ENCODE measurements at places on chromosomes 7 and 10. TPM values are rescaled to one million over a fixed set of nuclear protein-coding genes. Genes with fewer than 3 reads are reported as not detected.

Gene MRLN
- total RNA-seq, result not detected

Gene AOAH
- not detected for total RNA-seq

Gene CPSF4
- 33.4 TPM for total RNA-seq

Gene TEX47
- not detected for total RNA-seq

Gene TMEM236
- total RNA-seq, result under 0.01 TPM

Gene EEPD1
- 3.1 TPM for total RNA-seq

Gene NUTM2D
- 1.5 TPM for total RNA-seq

Gene PALD1
- total RNA-seq, result under 0.01 TPM

Gene IMMP2L
- 4.3 TPM for total RNA-seq

Gene ITIH2
- total RNA-seq, result not detected

Gene NEUROD6
- not detected for total RNA-seq

Gene ADRA2A
- total RNA-seq, result not detected

Gene PON1
- total RNA-seq, result not detected

Gene UCN3
- not detected for total RNA-seq

Gene PPP1R17
- not detected for total RNA-seq

Gene LIPN
- not detected for total RNA-seq

Gene CCL24
- total RNA-seq, result not detected

Gene CYP2C19
- total RNA-seq, result not detected
